Activated B cell treated with CpG ODN at 0.5 μM for 24 hours (primary cell): ENCODE measurements at places on chromosomes 12 and 14. TPM values are rescaled to one million over a fixed set of nuclear protein-coding genes. Genes with fewer than 3 reads are reported as not detected.

Gene EFCAB11
- 7.5 and 10.0 TPM in 2 replicates for total RNA-seq

DNA sequence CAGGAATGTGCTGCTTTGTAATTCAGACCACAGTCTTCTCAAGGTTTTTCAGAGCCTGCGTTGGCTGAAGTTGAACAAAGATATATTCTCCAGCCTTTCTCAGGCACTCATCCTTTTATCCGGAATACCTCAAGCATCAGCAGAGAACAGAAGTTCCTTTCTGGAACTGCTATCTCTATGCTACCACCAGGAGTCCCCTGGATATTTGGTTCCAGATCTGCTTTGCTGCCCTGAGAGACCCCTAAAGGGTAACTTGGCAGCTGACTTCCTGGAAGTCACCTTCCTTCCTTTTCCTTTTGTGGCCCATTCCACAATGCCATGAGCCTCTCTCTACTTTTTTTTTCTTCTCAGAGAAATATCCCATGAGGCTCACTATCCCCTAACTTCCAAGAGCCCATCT, 188.2 kb downstream of the PLCZ1 start:
- no peak for DNase-seq

DNA sequence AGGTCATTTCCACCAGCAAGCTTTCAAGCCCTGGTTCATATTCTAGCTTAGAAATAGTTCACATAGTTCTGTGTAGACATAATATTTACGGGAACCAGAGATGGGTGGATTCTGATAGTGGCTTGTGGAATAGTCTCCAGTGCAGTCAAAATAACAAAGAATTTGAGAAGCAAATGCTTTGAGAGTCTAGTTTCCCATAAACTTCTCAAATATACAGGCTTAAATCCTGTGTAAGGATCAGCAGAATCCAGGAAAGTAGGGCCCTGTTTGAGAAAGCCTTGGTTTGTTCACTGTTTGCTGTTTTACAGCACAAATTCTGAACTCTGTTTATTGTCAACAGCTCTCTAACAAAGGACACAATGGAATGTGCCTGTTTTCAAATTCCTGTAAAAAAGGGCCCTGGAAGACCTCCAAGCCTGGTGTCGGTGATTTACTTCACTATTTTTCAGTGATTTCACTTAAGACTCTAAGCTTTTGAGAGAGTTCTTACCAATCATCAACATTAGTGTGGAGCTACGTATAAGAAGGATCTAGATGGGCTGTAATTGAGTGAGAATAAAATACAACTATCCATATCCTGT, 11.4 kb upstream of the FOS start:
- no peak for DNase-seq

GRCh38 chr12:52833922-52834726, at the start of gene KRT79:
TSS of gene KRT79 (minus strand) at chr12:52834311. CDS start at chr12:52834260, 51 bp downstream.
- no peak for DNase-seq

Gene B4GALNT3
- 0.17 TPM in 1 of 2 replicates, not detected in the other for total RNA-seq

- DNase-seq: no peak
These were observed 910 bp upstream of the SRP54 start for GRCh38 chr14:34981743-34982420.

Gene PRKD1
- 5.1 and 6.7 TPM in 2 replicates for total RNA-seq

GRCh38 chr14:99936738-99937474, 128.3 kb upstream of the EVL start:
- DNase-seq: no peak
